Stimulated activated CD4-positive, alpha-beta T cell treated with anti-CD3 and anti-CD28 coated beads, Interleukin-15, amount 100 ng/mL, for 48 hours (primary cell): ENCODE measurements at places on chromosomes 16 and 17.

DNA sequence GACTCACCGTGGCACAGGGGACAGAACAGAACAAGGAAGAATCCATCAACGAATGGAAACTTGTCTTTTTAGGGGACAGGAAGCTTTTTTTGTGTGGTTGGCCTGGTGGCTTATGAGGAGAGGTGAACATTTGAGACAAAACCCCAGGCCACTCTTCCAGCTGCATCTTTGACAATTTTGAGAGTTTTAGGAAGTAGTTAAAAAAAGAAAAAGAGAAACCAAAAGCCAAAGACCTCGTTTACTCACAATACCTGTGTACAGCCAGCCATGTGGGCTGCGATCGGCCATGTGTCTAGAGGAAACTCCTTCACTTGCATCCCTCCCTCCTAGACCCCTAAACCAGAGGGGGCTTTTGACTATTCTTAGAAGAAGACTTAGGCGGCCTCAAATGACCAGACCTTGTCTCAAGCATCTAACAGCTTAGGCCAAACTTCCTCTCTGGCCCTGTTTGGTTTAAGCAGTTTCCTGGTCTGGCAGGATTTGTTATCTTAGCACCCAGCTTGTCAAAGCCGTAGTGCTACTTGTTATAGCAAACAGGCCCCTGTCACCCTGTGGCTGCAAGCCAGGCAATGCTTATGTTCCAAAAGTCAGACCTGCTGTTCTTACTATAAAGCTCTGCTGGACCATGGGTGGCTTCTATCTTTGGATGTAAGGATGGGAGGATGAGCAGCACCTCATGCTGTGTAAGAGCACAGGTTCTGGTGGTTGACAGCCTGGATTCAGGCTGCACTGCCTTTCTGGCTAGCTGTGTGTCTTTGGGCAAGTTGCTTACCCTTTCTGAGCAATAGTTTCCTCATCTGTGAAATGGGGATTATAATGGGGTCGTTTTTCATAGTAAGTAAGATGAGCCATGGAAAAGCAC lies 17.7 kb downstream of the KSR1 start:
- peak; percentile 83 for DNase-seq

GRCh38 chr17:66807182-66807581 lies 27.7 kb upstream of the CACNG5 start:
- DNase-seq = no peak

DNA sequence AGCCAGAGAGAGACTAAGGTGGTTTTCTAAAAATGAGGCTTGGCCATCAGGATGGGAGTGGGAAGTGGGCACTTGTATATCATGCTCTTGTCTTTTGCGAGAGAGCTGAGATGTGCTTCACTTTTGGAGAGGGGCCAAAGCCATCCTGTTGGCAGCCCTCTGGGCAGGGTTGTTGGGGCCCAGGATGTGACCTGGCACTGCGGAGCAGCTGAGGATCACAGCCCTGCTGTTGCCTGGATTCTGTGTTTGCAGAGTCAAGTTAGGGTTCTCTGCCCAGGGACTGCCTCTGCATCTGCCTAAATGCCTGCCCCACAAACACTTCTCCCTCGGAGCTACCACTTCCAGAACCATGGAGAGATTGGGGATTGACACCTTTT lies 71.2 kb downstream of the PLD6 start:
- DNase-seq = no peak

- DNase-seq = no peak
Observed at GRCh38 chr17:76131692-76132573, 9.1 kb downstream of the FOXJ1 start.

DNA sequence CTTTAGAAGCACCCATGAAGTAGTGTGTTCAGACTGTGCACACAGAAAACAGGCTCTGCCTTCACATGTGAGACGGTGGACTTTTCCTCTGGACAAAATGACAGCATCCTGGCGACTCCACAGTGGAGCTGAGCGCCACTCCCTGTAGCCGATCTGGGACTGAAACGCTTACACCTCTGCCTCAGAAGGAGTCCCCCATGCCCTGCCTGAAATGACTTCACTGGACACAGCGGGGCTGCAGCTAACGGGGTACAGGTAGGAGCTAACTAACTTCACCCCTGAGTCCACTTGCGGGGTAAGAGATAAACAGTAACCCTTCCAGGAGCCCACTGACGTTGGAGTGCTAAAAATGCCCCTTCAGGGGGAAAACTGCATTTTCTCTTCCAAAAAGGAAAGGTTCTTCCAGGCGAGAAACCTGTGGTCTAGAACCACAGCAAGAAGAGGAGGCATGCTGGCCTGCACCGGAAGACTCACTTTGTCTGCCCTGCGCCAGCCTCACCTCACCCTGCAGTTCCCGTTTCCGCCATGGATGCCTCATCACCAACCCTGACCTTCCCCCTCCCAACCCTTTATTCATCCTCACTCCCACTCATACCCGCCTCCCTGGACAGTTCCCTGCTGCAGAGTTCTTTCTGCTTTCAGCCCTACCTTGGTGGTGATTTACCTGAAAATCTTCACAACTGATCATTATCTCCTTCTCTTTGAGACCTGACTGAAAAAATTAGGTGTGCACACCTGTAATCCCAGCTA lies 19.4 kb upstream of the ENDOV start:
- DNase-seq = no peak

- DNase-seq = no peak
Observed at GRCh38 chr16:12337871-12338655, 361.5 kb downstream of the SNX29 start.

GRCh38 chr16:48635199-48635718 lies 25.3 kb upstream of the N4BP1 start:
- no peak for DNase-seq

GRCh38 chr16:3953728-3954410 lies 73.4 kb upstream of the CREBBP start:
- no peak for DNase-seq
